GM12892 (cell line): ENCODE measurements at places on chromosomes 7 and 10.

DNA sequence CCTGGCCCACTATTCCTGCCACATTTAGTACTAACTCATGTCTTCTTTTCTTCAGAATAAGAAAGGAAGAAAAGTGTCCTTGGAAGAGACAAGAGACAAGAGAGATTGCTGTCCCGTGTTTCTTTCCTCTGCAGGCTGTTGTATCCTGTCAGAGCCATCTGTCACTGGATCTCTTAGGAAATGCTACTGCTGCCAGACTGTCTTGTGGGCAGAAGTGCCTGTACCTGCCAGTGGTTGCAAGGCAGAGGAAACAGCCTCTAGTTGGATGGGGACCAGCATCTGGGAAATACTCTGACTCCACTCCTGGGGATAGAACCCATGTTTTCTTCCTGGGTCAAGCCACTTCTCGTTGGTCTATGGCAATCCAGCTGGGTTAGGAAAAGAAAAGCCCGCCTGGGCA is 16.7 kb upstream of the MAP3K8 start:
- no peak for DNase-seq

DNA sequence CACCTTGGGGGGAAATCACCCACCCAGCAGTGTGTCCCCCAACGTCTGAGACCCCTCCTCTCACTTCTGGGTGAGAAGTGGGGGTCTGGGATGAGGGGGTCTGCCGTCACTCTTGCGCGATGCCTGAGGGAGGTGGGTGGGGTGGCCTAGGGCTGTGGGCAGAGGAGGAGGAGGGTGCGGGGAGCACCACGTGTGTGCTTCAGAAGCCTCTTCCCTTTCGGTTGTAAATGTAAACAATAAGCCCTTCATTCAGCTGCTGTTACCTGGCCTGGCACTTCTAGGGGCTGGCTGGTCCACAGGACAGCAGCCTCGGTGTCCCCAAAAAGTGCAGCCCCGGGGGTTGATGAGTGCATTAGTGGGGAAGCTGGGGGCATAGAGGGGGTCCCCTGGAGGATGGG is 1.3 kb downstream of the CLIP2 start:
- no peak for DNase-seq

- DNase-seq: no peak
Measured at GRCh38 chr10:33341637-33342036, 7.2 kb upstream of the NRP1 start.

GRCh38 chr7:55130395-55131141 is 111.8 kb downstream of the EGFR start:
- DNase-seq: no peak
